ENCODE measurements at places on chromosomes 7 and 10. TPM values are rescaled to one million over a fixed set of nuclear protein-coding genes. Genes with fewer than 3 reads are reported as not detected.

GRCh38 chr7:79454361-79454960 lies 994 bp upstream of the MAGI2 start:
- H3K4me1 ChIP-seq: no peaks in the 10 kb centered on the region
- H3K36me3 ChIP-seq: no peaks in the 10 kb centered on the region
- no peak overlapping the region for H3K27ac ChIP-seq
- peak; percentile 44 for DNase-seq

- no peaks in the 10 kb centered on the region for H3K4me1 ChIP-seq
- no peak overlapping the region for H3K27ac ChIP-seq
- H3K4me3 ChIP-seq: no peak overlapping the region
- no peak for DNase-seq
- no peaks in the 10 kb centered on the region for H3K36me3 ChIP-seq
Observed at GRCh38 chr7:98276241-98276761, 5.2 kb upstream of the BRI3 start.

DNA sequence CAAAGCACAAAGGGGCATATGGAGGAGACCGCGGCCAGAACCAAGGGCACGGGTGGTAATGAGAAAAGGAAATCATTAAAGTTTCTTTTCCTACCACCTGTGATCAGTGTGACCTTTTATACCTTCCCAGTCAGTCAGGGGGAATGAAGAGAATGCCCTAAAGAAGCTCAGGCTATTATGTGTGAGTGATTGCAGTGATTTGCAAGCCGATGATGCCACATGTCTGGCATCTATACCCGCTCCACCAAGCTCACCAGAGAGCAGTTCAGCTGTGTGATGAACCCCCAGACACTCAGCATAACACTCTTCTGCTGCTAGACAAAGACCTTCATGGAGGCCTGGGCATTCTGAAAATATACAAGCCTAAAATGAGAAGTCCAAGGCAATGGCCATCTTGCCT lies 106.2 kb upstream of the AGK start:
- H3K36me3 ChIP-seq: peaks cover 3% of the 10 kb centered on the region
- no peak overlapping the region for H3K27ac ChIP-seq
- DNase-seq: no peak
- H3K4me3 ChIP-seq: no peak overlapping the region
- no peaks in the 10 kb centered on the region for H3K27me3 ChIP-seq

COL1A2 gene
- total RNA-seq: 42.8 TPM

GRCh38 chr10:123726836-123727235 lies 60.7 kb downstream of the GPR26 start:
- no peak overlapping the region for H3K4me3 ChIP-seq
- DNase-seq: no peak
- no peak overlapping the region for H3K27ac ChIP-seq
- peaks cover 1% of the 10 kb centered on the region for H3K36me3 ChIP-seq
- H3K27me3 ChIP-seq: no peaks in the 10 kb centered on the region

TMEM130 gene
- 1.7 TPM for total RNA-seq

- no peaks in the 10 kb centered on the region for H3K4me1 ChIP-seq
- DNase-seq: no peak
- no peak overlapping the region for H3K4me3 ChIP-seq
- H3K27me3 ChIP-seq: no peaks in the 10 kb centered on the region
- H3K27ac ChIP-seq: no peak overlapping the region
- peaks cover 2% of the 10 kb centered on the region for H3K36me3 ChIP-seq
Observed at GRCh38 chr10:8616166-8616565, 561.7 kb downstream of the GATA3 start.

DNA sequence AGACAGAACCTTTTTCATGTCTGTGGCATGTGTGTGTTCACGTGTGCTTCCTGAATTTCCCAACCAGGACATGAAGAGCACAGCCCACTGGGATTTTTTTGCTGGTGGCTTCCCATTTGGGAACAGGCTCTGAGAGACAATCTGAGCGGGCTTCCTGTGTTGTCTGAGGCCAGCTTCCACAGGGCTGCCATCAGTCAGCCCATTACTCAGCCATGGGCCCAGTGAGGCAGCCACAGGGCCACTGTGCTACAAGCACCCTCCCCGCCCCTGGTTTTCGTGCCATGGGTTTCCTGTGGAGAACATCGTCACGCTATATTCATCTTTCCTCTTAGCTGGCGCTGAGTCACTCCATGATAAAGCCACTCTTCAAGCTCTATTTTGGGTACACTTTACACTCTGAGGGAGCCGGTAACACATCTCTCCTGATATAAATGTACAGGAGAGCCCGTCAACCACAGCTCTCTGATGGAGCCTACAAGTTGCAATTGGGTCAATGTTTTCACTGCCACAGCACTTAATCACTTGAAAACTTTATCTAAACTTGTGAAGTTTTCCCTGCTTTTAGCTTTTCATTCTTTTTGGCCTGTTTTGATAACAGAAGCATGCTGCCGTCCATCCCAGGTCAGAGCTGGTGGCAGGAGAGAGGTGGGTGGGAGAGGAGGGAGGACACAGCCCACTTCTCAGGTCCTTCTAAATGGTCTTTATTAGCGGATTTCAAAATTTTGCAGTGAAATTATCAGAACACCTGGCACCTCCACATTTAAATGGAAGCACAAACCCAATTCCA lies 96.9 kb downstream of the HIPK2 start:
- H3K36me3 ChIP-seq: peaks cover 4% of the 10 kb centered on the region
- H3K4me3 ChIP-seq: no peak overlapping the region
- no peaks in the 10 kb centered on the region for H3K4me1 ChIP-seq
- no peaks in the 10 kb centered on the region for H3K27me3 ChIP-seq

CRHR2 gene
- 0.07 TPM for total RNA-seq

CROT gene
- total RNA-seq: 6.0 TPM

DNA sequence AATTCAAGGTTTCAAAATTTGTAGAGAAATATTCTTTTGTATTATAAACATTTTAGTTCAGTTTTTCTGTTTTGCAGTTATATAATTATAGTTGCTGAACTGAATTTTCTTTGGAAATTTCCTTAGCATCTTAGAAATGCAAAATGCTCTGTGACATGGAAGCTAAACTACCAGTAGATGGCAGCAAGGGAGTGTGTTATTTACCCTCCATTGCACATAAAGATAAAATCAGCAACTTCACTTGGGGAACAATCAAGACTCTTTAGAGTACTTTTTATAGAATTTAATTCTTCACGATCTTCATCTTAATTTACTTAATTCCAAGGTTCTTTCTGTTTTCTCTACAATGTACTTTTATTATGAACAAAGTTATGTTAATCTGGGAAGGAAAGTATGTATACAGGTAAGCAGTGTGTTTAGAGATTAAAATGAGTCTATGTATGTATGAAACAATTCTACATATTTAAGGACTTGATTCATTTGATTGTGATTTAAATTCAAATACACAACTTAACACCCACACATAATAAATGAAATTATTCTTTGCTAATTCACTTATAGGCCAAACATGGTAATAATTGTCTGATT lies 404.2 kb downstream of the THSD7A start:
- H3K27me3 ChIP-seq: no peaks in the 10 kb centered on the region

DNA sequence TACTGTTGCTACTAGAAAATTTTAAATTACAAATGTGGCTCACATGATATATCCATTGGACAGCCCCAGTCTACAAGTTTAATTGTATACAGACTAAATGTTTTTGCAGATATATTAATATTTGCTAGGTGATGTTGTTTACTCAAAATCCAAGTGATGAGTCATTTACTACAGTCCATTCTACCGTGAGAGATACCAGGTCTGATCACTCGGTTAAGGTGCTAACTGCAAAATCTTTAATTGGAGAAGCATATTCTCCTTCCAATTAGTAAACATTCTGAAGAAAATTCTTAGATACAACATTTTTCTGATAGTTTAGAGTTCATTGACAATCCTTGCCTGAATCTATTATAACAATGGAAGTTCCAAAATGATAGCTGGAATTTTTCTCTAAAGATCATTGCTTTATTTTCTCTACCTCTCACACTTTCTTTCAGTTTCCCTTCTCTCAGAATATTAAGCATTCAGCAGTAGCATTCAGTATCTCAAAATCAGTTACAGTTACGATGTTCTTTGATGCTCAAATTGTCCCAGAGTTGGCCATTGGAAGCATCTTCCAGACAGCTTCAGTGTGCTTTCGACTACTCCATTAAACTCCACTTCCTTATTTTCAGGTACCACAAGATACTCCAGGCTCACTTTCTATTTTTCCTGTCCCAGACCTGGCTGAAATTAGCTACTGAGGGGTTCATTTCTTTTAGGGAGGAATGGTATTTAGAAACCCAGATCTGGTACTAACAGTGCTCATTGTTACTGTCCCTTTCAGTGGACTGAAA lies 2.3 kb downstream of the ABCB1 start:
- no peaks in the 10 kb centered on the region for H3K36me3 ChIP-seq
- H3K27ac ChIP-seq: no peak overlapping the region
- H3K4me1 ChIP-seq: no peaks in the 10 kb centered on the region
- no peak overlapping the region for H3K4me3 ChIP-seq

DNA sequence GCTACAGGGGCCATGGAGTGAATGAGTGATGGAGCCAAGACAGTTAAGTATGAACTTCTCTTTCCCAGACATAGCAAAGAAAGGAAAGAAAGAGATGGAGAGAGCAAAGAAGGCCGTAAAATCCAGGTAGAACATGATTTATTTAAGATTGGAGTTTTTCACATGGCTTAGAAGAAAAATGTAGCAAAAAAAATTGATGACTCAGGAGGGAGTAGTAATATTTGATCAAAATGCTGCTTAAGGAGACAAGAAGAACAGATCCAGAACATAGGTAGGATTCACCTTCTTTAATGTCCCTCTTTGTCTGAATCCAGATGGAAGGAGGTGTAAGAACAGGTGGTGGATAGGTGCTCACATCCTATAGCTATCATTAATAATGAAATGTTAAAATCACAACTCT lies 51.0 kb upstream of the GLCCI1 start:
- DNase-seq: no peak
- no peak overlapping the region for H3K4me3 ChIP-seq
- H3K27me3 ChIP-seq: no peaks in the 10 kb centered on the region
- no peaks in the 10 kb centered on the region for H3K36me3 ChIP-seq

- no peaks in the 10 kb centered on the region for H3K4me1 ChIP-seq
- H3K36me3 ChIP-seq: peaks cover 4% of the 10 kb centered on the region
- no peak overlapping the region for H3K27ac ChIP-seq
- no peak for DNase-seq
Observed at GRCh38 chr7:13628239-13629001, 361.0 kb downstream of the ETV1 start.

GRCh38 chr7:100044718-100045117 lies 4.9 kb upstream of the ZSCAN21 start:
- peaks cover 10% of the 10 kb centered on the region for H3K36me3 ChIP-seq
- DNase-seq: no peak
- no peaks in the 10 kb centered on the region for H3K27me3 ChIP-seq
- no peaks in the 10 kb centered on the region for H3K4me1 ChIP-seq

SPDYE2 gene
- not detected for total RNA-seq

CD36 gene
- total RNA-seq: 0.28 TPM

DNA sequence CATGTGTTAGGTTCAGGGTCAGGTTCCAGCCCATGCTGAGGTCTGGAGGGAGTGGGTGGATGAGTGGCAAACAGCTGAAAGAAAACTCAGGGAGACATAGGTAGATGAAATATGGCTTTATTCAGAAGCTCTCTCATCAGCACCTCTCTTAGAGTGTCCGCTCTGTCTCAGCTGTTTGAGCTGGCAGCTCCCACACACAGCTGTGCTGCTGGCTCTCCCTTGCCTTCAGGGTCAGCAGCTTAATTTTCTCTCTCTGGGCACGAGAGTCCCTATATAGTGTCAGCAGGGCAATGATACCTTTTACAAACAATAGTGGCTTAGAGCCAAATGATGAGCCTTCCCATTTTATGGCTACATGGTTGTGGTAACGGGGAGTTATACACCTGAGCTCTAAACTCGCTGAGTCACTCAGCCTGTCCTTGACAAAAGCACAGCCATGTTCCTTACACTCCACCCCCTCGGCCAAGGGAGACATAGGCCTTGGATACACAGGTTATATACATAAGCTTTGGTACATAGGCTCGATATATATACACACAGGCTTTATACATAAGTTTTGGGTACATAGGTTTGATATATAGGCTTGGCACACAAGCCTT lies 10.4 kb downstream of the RNF133 start:
- peaks cover 9% of the 10 kb centered on the region for H3K36me3 ChIP-seq
- H3K27me3 ChIP-seq: no peaks in the 10 kb centered on the region
- H3K4me3 ChIP-seq: no peak overlapping the region
- DNase-seq: no peak
- peaks cover 7% of the 10 kb centered on the region for H3K4me1 ChIP-seq
- no peak overlapping the region for H3K27ac ChIP-seq

DNA sequence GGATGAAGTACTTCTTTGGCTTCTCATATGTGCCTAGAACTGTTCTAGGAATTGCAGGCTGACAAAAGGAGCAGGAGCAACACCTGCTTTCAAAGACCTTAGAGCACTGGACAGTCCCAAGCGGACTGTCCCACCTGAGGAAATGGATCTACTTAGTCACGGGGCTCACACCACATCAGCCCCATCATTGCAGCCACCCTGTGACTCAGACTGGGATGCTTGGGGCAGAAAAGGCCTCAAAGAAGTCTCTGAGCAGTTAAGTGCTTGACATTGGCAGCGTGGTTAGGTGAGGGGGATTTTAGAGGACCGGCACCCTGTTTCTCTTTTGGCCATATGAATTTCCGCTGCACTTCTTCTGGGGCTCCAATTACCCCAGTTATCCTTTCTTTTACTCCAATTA lies 256.6 kb downstream of the USP6NL start:
- no peak for DNase-seq
- H3K27me3 ChIP-seq: no peaks in the 10 kb centered on the region
- H3K4me3 ChIP-seq: no peak overlapping the region
- no peaks in the 10 kb centered on the region for H3K4me1 ChIP-seq
- H3K36me3 ChIP-seq: peaks cover 16% of the 10 kb centered on the region

DNA sequence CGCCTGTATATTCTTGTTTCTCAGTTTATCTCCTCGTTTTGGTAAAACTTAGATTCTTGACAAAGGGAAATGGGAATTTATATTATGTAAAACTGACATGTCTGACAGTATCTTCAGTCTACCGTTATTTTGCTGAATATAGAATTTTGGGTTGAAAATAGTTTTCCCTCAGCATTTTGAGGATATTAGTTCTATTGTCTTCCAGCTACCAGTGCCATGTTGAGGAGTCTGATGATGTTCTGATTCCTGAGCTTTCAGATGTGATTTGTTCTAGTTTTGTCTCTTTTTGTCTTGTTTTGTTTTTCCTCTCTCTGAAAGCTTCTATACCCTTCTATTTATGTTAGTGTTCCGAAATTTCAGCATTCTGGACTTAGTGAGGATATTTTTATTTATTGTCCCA lies 8.0 kb upstream of the PRKAR2B start:
- H3K27ac ChIP-seq: no peak overlapping the region
- H3K27me3 ChIP-seq: no peaks in the 10 kb centered on the region
- H3K36me3 ChIP-seq: no peaks in the 10 kb centered on the region
- no peaks in the 10 kb centered on the region for H3K4me1 ChIP-seq

DNA sequence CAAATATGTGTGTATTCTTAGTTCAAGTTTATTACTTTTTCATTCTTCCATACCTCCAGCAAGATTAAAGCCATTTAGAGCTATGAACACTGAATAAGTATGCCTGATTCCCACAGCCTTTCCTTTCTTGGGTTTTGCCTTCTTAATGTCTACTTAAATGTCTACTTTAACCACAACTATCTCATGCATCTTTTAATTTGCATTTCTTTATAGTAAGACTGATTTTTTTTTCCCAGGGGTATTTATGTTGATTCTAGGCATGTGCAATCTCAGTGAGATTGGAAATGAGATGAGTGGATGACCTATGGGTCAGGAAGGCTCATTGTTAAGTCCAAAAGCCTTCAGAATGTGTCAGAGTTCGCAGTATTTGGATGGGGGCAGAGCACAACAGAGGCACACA lies 3.6 kb downstream of the PCBD1 start:
- peaks cover 5% of the 10 kb centered on the region for H3K4me1 ChIP-seq
- H3K4me3 ChIP-seq: no peak overlapping the region
- H3K27ac ChIP-seq: no peak overlapping the region
- no peak for DNase-seq

Measured in H9 (cell line).